ENCODE measurements at places on chromosomes 4 and X.

DNA sequence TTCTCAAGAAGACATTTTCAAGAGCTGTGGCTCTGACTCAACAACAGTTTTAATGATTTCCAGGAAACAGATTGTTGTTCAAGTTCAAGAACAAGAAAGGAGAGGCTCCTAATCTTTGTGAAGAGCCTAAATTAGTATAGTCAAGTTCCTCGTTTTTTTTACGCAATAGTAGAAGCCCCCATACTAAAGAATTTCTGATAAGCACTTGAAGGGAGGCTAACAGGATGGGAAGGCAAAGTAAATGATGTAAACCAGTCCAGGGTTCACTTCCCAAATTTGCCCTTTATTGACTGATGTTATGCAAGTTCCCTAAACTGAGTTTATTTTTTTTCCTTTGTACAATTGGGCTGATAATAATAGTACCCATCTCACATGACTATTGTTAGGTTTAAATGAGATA is 178.2 kb downstream of the RTL9 start:
- DNase-seq = no peak

DNA sequence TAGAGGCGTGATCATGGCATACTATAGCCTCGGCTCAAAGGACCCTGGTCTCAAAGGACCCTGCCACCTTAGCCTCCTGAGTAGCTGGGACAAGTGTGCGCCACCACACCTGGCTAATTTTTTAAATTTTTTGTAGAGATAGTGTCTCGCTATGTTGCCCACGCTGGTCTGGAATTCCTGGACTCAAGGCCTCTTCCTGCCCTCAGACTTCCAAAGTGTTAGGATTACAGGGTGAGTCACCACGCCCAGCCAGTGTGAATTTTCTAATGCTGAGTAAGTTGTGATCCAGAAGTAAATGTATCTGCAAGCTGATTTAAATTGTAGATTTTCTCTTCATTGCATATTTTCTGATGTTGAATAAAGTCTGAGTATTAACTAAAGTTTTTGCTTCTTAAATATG is 2.6 kb upstream of the ZNF674 start:
- DNase-seq = no peak

GRCh38 chr4:103853146-103853545 is 133.4 kb upstream of the TACR3 start:
- no peak for DNase-seq

GRCh38 chr4:123446865-123447474 is 50.4 kb downstream of the SPRY1 start:
- DNase-seq = no peak

Data from NCI-H526 treated with DMSO at 0.1 percent for 48 hours (cell line).